ENCODE measurements at places on chromosomes 3 and 15.

GRCh38 chr15:70715840-70716485, 47.4 kb downstream of the UACA start:
- no peak for DNase-seq

- DNase-seq = no peak
Measured at GRCh38 chr15:98347001-98347400, 301.3 kb upstream of the IGF1R start.

DNA sequence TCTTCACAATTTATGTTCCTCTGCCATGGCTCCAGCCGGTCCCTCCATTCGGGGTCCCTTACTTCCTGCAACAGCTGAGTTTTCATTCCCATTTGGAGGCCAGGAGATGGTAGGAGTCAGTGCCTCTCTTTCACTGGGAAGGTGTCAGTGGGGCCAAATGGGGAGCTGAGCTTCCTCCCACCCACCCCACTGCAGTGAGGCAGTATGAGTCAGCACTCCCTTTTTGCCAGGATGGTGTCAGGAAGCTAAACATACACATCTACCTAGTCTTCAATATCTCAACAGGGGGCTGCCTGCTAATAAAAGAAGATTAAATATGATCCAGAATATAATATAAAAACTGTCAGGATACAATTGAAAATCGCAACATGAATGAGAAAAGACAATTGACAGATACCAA, 12.7 kb upstream of the ACTC1 start:
- no peak for DNase-seq

GRCh38 chr3:139935866-139936817, 1.2 kb downstream of the CLSTN2 start:
- DNase-seq = no peak
